ENCODE measurements at places on chromosomes 4 and X. TPM values are rescaled to one million over a fixed set of nuclear protein-coding genes. Genes with fewer than 3 reads are reported as not detected.

The HDX gene
- 4.8 TPM for total RNA-seq

The SNCA gene
- total RNA-seq, result 3.5 TPM

The EVC2 gene
- 11.9 TPM for total RNA-seq

The DRP2 gene
- 2.6 TPM for total RNA-seq

The HSFX1 gene
- 0.43 TPM for total RNA-seq

- DNase-seq, result no peak
Observed at GRCh38 chrX:49202022-49202421, 2.0 kb upstream of the SYP start.

DNA sequence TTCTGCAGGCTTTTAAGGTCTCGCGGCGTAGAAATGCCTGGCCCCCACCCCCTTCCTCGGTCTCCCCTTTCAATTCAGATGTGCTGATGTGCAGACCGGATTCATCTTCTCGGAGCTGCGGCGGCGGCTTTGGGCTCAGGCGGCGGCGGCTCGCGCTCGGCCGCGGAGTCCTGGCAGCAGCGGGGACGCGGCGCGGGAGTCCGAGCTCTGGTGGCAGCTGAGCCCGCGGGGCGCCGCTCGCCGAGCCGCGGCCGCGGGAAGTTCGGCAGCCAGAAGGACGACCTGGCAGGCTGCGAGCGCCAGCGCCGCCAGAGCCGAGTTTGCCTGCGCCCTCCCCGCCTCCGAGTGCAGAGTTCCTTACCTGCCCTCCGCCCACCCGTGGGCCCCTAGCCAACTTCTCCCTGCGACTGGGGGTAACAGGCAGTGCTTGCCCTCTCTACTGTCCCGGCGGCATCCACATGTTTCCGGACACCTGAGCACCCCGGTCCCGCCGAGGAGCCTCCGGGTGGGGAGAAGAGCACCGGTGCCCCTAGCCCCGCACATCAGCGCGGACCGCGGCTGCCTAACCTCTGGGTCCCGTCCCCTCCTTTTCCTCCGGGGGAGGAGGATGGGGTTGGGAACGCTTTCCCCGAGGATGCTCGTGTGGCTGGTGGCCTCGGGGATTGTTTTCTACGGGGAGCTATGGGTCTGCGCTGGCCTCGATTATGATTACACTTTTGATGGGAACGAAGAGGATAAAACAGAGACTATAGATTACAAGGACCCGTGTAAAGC is 448 bp downstream of the TLL1 start:
- no peak for DNase-seq

DNA sequence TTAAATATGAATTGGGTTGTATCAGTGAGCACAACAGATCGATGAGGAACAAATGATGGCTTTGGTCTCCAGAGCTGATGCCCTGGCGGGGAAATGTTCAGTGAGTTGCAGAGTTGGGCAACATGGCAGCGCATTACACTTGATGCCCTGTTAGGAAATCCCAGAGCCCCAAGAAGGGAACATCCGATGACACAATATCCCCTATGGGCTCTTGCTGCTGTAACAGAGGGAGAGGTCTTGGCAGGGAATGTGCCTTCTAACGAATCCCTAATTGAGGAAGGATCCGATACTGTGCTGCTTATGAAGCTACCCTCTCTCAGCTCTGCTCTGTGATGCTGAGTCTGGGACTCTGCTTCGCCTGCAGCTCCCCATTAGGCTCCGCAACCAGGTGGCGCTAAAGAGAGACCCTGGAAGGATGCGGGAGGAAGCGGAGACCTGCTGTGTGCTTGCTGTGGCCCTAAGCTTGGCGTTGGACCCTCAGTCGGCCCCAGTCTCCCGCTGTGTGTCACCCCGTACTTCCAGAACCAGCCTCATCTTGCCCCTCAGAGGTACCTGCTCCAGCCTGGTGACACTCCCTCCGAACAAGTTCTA is 38.9 kb downstream of the PDHA1 start:
- peak; percentile 22 for DNase-seq

GRCh38 chrX:13023567-13023966 is 20.9 kb downstream of the FAM9C start:
- no peak for DNase-seq

DNA sequence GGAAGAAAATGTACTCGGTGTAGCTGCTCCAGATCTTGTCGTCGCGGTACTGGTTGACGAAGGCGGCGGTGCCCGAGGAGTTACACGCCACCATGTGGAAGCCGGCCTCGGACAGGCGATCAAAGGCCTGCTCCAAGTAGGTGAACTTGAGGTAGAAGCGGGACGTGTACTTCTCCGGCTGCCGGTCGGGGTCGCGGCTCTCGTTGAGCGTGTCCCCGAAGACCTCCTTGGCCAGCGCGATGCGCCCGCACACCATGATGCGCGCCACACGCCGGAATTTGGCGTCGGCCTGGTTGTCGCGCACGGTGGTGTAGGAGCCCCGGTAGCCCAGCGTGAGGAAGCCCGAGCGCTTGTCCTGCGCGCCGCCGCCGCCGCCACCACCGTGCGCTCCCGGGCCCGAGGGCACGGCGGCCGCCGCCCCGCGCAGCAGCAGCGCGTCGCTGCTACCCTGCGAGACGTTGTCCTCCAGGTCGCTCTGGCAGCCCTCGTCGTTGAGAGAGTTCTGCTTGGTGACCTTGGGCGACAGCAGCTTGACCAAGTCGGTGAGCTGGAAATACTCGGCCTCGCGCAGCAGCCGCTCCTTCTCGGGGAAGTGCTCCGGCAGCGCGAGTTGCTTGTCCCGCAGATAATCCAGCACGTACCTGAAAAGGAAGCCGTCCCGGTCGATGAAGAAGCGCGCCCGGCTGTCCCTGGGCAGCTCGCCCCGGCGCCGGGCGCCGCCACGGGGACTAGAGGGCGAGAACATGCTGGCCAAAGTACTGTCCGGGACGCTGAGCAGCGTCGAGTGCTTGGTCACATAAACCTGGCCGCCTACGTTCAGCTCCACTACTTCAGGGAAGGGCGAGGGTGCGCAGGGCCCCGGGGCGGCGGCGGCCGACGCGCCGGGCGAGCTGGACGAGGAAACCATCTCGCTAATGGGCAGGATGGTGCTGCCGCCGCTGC is 775 bp downstream of the KCTD8 start:
- no peak for DNase-seq

GRCh38 chr4:98470831-98471230 is 187.6 kb downstream of the TSPAN5 start:
- DNase-seq, result no peak

GRCh38 chr4:41696763-41697162 is 51.8 kb downstream of the PHOX2B start:
- no peak for DNase-seq

GRCh38 chr4:4659871-4660651 is 118.2 kb upstream of the STX18 start:
- peak; percentile 84 for DNase-seq

DNA sequence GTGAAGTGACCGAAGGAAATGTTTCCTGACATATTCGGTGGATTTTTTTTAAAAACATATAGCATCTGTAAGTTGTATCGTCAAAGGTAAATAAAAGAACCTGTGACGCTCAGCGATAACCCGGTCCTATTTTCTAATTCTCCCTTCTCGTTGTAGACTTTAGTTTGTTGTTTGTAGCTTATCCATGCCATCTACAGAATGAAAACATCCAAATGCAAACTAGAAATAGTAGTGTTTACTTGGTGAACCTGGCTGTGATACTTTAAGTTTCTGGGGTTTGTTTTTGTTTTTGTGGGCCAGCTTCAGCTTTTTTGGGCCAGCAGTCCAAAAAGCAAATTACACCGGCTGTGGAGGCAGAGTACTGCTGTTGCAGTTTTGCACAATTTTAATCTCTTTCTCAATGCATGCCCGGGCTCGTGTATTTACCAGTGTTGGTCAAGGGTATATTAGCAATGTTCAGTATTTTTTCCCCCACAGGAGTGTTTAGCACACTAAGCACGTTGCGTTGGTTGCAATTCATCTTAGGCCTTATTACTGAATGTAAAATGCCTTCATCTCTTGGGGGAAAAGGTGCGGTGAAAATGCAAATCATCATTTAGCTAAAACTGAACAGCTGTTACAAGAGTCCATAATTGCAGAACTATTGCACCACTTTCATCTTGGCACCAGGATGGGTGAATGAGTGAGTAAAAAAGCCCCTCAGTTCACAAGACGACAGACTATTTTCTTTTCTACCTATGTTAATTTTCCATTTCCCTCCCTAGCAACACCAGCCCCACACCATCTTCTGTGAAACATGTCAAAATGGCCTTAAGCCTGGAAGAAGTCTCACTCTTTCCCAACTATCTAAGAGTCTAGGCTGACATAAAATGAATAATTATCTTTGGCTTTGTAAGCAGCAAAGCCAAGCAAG is 1.7 kb upstream of the CNOT6L start:
- DNase-seq, result peak; percentile 18

GRCh38 chr4:27716693-27717430 is 856.2 kb downstream of the STIM2 start:
- DNase-seq, result no peak

DNA sequence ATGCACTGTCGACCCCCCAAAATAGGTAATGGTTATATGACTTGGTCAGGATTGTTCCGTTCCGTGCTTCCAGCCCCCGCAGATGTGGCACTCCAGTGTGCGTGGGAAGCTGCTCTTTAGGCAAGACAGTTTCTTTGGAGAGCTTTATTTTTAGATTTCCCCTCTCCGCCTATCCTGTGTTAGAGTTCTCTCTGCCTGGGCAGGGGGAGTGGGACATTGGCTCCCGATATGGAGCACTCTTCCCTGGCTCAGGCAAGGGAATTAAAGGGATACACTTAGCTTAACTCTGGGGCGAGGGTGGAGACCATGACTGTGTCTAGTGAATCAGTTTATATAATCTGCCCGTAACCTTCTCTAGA is 36.0 kb downstream of the DLG3 start:
- DNase-seq, result peak; percentile 61

DNA sequence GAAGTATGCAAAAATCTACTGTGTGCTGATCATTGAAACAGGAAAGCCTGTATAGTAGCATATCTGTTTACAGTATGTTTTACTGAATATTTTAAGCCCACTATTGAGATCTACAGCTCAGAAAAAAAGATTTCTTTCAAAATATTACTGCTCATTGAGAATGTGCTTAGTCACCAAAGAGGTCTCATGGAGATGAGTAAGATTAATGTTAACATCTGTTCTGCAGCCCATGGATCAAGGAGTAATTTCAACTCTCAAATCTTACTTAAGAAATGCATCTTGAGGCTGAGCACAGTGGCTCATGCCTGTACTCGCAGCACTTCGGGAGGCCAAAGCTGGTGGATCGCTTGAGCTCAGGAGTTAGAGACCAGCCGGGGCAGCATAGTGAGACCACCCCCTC is 3.3 kb downstream of the RNF4 start:
- peak; percentile 65 for DNase-seq

All from fibroblast of villous mesenchyme (primary cell).